ENCODE measurements at places on chromosomes 11 and 22.
A peak's percentile ranks its signal among the peaks of the same experiment; 100 is the strongest.

GRCh38 chr11:9796854-9797253 is 133.0 kb downstream of the SWAP70 start:
- no peak for DNase-seq

- DNase-seq: peak; percentile 85
Observed at GRCh38 chr11:120210626-120211521, at the start of gene OAF. OAF (plus strand) TSS chr11:120211032; CDS start chr11:120211280, 248 bp downstream.

DNA sequence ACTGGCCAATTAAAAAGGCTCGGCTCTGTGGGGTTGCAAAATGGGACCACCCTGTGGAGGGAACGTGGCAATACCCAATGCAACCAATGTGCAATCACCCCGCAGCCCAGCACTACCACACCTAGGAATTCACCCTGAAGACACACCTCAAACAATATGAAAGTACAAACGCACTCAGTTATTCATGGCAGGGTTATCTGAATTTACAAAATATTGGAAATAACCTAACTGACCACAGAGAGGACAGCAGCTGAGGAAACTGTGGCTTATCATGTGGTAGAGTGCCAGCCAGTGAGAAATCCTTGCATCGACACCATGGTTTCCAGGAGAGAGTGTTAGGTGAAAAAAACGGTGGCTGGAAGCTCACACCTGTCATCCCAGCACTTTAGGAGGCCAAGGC is 18.7 kb downstream of the ALG12 start:
- no peak for DNase-seq

GRCh38 chr11:82303671-82304070 is 430.0 kb downstream of the FAM181B start:
- DNase-seq: no peak

DNA sequence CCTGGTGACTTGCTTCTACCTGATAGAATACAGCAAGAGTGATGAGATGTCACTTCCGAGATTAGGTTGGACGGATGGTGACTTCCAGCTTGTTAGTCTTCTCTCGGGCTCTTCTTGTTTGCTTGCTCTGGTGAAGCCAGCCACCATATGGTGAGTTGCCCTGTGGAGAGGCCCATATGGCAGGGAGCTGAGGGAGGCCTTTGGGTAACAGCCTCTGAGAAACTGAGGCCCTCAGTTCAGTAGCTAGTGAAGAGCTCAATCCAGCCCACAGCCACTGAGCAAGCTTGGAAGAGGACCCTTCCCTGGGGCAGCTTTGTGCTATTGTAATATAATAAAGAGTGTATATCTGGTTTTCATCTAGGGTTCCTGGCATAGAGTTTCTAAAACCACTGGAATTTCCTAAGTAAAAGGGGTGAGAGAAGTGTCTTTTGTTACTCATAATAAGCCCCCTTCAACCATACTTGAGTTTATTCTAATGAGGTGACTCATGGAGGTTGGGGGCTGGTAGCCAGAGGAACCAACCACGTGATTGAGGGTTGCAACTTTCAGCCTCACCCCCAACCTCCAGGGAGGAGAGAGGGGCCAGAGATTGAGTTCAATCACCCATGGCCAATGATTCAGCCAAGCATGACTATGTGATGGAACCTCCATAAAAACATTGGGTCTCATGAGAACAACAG is 8.0 kb upstream of the TPCN2 start:
- DNase-seq: no peak

DNA sequence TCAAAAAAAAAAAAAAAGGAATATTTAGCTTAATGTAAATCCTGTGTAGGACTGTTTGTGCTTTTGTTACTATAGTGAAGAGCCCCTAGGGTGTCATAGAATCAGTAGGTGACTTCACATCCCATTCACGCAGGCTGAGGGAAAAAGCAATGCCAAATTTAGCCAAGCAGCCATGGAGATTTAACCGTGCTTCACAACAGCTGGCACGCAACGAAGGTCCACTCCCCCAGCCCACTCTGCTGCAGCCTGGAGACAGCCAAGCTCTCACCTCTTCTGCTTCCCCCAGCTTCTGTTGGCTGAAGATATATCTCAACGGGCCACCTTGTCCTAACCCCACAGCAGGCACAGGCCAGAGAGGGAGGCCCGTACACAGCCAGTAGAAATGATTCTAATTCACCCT is 78.8 kb upstream of the BID start:
- DNase-seq: no peak

- no peak for DNase-seq
Observed at GRCh38 chr11:122709039-122709760, 53.7 kb downstream of the UBASH3B start.

DNA sequence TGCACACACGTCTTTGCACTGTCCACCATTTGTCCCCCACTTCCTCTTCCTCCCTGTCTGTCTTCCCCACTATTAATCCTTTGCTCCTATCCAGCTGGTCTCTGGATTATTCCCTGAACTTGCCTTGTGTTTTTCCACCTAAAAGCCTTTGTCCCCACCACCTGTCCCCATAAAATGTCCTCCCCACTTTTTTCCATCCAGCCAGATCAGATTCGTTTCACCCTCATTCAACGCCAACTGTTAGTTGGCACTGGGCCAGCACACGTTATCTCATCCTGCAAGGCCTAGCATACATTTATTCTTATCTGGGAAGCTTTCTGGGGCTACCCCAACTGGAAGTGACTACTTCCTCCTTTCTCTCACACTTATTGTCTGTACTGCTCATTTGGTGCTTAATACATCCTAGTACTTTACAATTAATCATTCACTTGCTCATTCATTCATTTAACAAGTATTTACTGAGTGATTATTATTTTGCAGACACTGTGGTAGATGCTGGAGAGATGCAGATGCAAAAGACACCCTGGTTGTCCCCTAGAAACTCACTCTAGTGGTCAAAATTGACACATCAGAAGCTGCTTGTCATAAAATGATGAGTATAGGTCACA is 96.2 kb downstream of the RASSF10 start:
- DNase-seq: no peak

GRCh38 chr11:6608726-6609501 is 3.1 kb downstream of the TAF10 start:
- DNase-seq: no peak

DNA sequence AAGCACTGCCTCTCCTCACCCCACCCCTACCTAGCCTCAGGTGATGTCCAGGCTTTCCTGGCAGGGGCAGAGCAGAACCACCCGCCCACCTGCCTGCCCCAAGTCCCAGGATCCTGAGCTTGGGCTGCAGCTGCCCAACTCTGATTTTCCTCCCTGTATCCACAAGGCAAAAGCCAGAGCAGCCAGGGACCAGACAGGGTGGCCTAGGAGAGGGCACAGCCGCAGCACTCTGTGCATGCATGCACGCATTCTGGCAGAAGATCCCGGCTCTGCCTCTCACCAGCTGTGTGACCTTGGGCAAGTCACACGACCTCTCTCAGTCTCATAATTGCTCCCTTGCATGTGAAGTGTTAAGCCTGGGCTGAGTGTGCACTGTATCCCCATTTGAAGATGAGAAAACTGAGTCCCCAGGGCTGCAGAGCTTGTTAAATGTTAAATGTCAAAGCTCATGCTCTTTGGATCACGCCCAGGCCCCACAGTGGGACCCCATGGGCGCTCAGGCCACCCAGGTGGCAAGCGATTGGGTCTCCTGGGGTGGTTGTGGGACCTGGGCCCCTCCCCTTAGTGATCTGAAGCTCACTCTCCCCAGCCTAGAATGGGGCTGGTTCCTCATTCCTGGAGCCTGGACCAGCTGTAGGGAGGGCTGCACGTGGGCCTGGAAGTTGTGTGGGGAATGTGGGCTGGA is 2.8 kb upstream of the CARNS1 start:
- DNase-seq: no peak

DNA sequence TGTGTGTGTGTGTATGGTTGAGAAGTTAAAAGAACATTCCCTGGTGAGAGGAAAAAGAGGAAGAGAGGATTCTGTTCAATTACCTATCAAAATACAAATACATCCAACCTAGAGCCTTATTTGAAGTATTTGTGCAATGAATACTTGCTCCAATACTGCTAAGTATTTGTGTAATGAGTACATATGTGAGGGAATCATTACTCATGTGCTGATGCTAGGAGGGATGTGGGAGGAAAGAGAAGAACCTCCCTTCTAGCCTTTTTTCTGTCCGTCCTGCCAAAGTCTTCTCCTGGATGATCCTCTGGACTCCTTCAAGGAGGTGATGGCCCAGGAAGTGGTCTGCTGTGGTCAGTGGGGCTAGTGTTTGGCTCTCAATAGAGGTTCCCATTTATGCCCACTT is 36.0 kb upstream of the ACCSL start:
- no peak for DNase-seq

DNA sequence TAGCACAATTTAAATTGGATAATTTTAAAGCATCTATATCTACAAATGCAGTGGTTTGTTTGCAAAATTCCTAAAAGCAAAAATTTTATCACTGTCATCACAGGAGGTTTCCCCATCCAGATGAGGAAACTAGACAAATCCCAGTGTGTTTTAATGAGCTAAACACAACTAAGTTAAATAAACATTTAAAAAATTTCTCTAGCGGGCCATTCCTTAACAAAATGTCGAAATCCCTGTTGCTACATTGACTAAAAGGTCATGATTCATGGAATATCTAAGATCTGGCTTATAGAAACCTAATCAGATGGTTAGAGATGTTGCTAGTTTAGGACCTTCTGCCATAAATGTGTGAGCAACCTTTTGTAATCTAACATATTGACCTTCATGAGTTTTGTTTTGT is 107.3 kb upstream of the BDNF start:
- no peak for DNase-seq

DNA sequence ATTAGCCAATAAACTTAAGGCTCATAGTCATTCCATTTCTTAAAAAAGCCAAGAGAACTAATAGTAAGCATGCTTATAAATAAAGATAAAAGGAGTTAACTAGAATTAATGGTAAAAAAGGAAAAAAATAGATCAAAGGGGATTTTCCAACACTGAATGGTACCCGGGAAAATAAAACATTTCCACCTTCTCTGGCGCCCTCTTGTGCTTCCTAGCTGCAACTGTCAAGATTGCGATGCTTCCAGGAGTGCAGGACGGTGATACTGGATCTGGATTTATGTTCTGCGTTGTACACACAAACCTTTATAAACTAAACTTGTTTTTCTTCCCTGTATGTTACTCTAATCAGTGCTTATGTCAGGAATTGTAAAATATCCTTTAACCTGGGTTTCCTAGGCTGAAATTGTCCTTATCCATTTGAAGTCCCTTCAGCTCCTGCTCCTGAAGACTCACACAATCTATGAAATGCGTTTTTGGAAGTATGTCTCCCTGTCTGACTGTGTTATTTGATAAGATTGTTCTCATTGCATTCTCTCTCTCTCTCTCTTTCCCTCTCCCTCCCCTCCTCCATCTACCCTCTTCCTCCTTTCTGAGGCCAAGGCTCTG is 9.6 kb upstream of the HTATIP2 start:
- DNase-seq: peak; percentile 54

- DNase-seq: no peak
Observed at GRCh38 chr11:5368502-5369043, 15.0 kb upstream of the OR51M1 start.

DNA sequence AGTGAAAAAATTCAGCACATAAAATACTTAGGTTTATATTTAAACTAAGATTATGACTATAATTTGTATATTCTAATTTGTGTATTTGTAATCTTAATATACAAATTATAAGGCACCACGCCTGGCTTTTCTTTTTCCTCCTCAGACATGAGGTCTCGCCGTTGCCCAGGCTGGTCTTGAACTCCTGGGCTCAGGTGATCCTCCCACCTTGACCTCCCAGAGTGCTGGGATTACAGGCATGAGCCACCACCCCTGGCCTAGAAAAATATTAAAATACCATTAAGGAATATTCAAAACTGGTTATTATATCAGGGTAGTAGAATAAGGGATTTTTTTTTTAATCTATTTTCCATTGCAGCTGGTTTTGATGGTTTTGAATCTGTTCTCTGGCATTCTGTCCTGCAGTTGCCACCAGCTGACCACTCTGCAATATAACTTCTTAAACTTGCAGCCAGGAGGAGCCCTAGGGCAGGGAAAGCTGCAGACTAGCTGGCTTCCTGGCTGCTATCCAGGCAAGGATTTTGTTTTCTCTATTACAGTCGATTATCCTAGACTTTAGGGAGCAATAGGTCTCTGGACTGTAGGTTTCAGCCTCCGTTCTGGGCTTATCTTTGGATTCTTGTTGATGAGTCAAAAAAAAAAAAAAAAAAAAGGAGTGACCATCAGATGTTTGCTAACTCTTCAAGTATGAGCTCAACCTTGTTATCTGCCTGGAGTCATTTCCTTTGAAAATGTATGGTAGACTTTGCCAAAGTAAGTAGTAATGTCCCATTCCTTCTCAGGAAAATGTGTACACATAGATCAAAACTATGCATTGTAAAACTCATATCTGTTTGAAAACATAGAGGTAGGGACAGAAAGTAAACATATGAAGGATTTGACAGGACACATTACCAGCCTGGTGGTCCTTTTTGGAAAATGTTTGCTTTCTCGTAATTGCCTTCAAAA is 13.2 kb downstream of the POLA2 start:
- peak; percentile 57 for DNase-seq

DNA sequence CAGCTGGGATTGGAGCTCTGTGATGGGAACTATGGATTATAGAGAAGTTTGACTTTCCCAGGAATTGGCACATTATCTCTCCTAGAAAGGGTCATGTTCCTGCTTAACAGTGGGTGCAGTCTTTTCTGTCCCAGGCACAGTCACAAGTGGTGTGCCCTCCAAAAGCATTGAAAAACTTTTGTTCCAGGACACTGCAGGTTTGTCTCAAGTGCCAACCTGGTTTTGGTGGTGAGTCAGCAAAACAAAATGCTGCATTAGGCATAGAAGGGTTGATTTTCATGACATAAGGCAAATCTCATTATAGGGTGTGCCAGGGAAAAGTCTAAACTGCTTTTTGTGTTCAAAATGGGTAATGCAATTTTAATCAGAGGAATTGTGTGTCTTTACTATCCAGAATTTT is 4.9 kb downstream of the HTATIP2 start:
- DNase-seq: no peak

- peak; percentile 79 for DNase-seq
Observed at GRCh38 chr11:107858217-107859070, at the start of gene SLC35F2. SLC35F2 (minus strand) TSS chr11:107858787; CDS start chr11:107858767, 20 bp downstream.

DNA sequence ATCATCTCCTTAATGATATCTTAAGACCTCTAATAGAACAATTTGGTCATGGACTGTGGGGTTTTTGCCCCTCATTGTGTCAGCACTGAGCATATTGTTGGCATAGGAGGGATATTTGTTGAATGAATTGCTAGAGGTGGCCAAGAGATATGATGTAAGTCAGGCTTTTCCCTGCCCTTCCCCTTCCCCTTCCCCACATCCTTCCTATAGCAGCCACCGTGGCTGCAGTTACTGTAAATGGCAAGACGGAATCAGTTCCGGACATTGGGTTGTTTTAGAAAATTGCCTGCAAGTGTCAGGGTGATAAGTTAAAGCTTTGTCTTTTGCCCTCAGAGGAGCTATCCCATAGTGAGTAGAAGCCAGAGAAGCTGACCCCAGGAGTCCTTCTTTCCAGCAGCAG is 23.0 kb downstream of the LIMK2 start:
- DNase-seq: no peak

Data from nephron progenitor cell (in vitro differentiated cells).